ENCODE measurements at places on chromosomes 6 and 20. TPM values are rescaled to one million over a fixed set of nuclear protein-coding genes. Genes with fewer than 3 reads are reported as not detected.

The KCNK5 gene
- 0.17 TPM for total RNA-seq

The HDGFL1 gene
- not detected for total RNA-seq

The LRRN4 gene
- 0.51 TPM for total RNA-seq

The BNIP5 gene
- total RNA-seq = not detected

The SLC25A27 gene
- total RNA-seq = 1.9 TPM

The PI16 gene
- total RNA-seq = not detected

The SLC2A10 gene
- 16.0 TPM for total RNA-seq

The SRSF12 gene
- total RNA-seq = under 0.01 TPM

The RNF8 gene
- 48.1 TPM for total RNA-seq

The DSP gene
- 95.4 TPM for total RNA-seq

The FNDC11 gene
- total RNA-seq = 2.4 TPM
